ENCODE measurements at places on chromosomes 6 and 20.

DNA sequence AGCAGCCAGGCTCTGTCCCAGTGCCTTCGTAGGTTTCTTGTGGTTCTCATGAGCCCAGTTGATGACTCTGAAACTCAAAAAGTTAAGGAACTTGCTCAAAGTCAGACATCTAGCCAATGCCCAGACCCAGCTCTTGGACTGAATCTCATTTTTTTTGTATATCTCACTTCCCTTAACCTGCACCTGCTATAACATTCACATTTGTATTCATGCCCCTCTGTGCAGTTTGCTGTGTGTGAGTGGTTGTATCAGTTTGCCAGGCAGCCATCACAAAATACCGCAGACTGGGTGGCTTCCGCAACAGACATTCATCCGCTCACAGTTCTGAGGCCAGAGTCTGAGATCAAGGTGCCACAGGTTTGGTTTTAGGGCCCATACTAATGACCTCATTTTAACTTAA, 49.9 kb downstream of the IPCEF1 start:
- DNase-seq, result no peak

- no peak for DNase-seq
Measured at GRCh38 chr6:47162231-47162630, 120.1 kb upstream of the ADGRF1 start.

DNA sequence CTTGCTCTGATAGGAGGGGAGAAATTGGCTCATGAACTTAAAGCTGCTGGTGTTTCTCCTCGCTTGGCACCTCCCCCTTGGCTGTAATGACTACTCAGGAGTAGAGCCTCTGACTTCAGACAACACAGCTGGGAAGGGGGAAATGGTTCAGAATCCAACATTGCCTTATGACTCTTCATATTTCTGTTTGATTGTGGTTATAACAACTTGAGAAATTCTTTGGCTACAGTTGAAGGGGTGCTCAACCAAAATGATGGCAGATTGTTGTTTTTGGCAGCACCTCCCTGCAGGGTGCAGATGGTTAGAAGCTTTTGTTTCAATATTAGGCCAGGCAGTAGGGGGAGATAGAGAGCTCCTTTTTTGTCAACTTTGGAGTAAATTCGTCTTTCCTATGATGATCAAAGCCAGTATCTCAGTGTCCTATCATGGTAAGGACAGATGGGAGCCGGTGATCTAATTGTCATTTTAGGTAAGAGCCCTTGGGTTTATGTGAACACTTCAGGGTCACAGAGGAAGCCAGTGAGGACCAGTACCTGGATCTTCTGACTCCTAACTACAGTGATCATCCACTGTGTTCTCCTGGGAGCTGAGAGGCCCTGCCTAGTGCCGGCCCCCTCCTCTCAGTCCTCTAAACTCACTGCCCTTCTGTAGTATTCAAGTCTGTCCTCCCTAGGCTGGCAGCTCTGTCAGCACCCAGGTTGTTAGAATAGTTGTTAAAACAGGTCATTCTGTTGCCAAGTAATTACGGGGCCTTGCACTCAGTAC, 39.9 kb downstream of the RPRD1B start:
- peak; percentile 57 for DNase-seq

DNA sequence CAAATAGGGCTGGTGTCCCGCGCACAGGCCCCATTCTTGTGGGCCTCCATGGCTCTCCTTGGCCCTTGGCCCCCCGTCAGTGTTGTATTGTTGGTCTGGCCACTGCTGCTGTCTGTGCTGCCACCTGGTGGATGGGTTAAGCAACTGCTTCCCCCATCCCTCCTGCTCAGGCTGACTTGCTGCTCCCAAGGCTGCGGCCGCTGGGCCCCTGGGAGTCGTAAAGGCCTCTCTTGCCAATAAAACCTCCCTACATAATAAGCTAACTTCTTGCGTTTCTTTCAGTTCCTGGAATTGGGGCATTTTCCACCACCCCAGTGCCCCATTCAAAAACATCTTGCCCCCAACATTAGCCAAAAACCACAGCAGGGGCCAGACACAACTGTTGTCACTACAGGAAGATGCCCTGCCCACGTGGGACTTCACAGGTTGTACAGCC, 27.1 kb downstream of the CD83 start:
- DNase-seq, result peak; percentile 76

GRCh38 chr6:64553249-64553786, 917.7 kb downstream of the PHF3 start:
- DNase-seq, result no peak

GRCh38 chr6:112343390-112343789, 3.7 kb upstream of the RFPL4B start:
- no peak for DNase-seq

- DNase-seq, result no peak
Measured at GRCh38 chr6:20274137-20274536, 61.9 kb upstream of the MBOAT1 start.

GRCh38 chr20:44736170-44737021, 9.3 kb upstream of the KCNK15 start:
- peak; percentile 74 for DNase-seq

DNA sequence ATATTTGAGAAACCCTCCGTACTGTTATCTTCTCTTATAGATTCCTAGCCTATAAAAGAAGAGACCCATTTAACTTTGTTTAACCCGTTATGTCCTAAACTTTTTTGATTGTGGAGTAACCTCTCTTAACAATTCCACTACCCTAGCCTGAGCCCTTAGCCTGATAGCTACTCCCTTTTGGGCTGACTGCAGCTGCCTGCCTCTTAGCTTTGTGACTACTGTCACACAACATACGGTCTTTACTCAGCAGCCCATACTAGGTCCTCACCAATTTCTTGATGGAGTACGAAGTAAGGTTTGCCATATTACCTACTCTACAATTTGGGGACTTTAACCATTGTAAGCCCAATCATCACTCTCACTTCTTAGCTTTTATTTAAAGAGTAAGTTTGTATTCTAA, 72.7 kb downstream of the QRSL1 start:
- no peak for DNase-seq

DNA sequence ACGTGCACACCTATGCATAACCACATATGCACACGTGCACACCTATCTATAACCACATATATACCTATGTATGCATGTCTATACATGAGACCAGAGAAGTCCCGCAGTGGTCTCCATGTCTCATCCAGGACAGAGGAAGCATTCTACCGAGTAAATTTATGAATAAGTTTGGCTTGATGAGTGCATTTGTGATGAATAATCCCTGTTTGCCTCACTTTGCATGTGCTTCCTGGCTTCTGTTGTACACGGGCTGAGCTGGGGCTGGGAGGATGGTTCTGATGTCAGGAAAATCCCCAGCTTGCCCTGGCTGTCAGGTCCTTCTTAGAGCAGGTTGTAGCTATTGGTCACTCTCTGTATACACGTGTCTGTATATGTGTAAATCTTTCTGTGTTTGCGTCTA, 157.6 kb upstream of the RPS6KA2 start:
- DNase-seq, result no peak

DNA sequence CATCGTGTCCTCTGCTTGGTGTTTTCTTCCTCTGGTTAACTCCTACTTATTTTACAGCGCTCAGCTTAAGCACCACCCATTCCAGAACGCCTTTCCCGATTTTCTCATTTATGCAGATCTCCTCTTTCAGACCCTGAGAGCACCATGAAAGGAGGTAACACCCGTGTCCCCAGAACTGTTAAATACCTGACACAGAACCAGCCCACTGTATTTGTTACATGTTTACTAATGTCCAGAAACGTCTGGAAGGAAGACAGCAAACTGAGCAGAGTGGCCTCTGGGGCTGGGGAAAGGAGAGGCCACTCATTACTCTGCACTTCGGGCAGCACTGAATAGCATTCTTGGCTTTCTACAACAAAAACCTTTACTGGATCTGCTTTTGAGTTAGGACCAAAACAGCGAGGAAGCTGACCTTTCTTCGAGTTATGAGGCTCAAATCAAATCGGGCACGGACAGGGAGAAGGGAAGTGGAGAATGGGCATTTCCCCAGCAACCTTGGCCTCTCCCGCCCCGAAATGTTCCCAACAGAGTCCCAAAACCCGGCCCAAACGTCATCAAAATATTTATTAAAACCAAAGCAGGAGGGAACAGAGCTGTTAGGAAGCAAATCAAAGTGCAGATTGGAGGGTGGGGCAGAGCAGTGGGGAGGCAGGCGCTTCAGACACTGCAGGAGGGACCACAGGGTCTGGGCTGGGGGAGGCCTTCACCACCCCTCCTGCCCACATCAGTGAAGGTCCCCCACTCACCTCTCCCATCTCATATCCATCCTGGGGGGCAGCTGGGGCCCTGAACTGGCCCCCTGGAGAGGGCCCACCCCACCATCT, 1.1 kb upstream of the NECAB3 start:
- no peak for DNase-seq

GRCh38 chr20:5880326-5880725, 70.0 kb downstream of the TRMT6 start:
- no peak for DNase-seq

GRCh38 chr6:169212436-169212835, 41.2 kb downstream of the THBS2 start:
- no peak for DNase-seq

DNA sequence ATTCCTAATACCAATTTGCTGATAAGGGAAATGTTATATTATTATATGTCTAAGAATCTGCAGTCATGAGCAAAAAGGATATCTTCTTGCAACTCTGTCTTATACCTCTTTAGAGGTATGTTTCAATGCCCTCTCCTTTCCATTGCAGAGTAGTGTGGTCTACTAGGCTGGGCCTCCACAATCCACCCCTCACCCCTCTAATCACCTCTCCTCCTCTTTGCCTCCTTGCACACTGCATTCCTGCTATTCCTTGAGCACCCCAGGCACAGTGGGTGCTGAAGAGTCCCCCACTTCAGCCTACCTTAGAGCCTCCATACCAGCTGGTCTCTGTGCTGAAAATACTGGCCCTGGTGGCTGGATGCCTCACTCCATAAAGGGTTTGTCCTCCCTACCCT, 26.9 kb downstream of the ARMC2 start:
- DNase-seq, result no peak

- no peak for DNase-seq
Measured at GRCh38 chr20:57195469-57196100, 70.9 kb downstream of the BMP7 start.

- peak; percentile 33 for DNase-seq
Measured at GRCh38 chr6:150691463-150691862, 91.8 kb downstream of the PLEKHG1 start.

- DNase-seq, result peak; percentile 87
Measured at GRCh38 chr6:30678964-30679726, 6.3 kb upstream of the DHX16 start.

DNA sequence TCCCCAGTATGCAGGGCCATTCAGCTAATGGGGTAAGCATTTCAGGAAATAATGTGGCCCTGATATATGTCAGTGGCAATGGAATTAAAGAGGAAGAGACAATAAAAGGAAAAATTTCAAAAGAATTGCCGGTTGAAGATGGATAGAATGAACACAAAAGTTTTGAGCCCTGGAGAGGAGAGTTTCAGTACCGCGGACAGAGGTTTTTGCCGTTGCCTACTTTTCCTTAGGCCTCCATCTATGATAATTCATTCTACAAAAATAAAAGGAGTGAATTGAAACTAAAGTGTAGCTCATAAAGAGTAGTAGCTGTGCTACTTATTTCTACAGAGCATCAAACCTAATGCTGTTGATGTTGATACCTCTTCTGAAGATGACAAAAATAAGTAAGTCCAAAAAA, 140.7 kb downstream of the RNASET2 start:
- peak; percentile 7 for DNase-seq

DNA sequence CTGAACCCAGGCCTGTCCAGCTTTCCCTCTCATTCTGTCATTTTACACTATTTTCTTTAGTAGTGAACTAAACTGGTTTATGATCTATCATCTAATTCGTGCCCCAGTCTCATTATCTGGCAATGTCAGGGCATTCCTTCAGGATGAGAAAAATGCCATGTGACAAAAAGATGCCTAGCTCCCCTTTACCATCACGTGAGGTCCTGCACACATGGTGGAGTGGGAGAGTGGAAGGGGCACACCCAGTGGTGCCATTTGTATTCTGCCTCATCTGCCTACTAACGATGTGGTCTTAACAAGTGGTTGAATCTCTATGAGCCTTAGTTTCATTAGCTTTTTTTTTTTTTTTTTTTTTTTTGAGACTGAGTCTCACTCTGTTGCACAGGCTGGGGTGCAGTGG, 41.2 kb downstream of the CDC5L start:
- no peak for DNase-seq

- no peak for DNase-seq
Measured at GRCh38 chr6:98797217-98797994, 37.0 kb upstream of the POU3F2 start.

GRCh38 chr6:108777536-108777935, 70.7 kb upstream of the ARMC2 start:
- no peak for DNase-seq

- DNase-seq, result peak; percentile 88
Measured at GRCh38 chr6:111487661-111488060, 4.6 kb upstream of the REV3L start.

- peak; percentile 94 for DNase-seq
Measured at GRCh38 chr6:33018904-33019303, 9.5 kb upstream of the HLA-DOA start.

DNA sequence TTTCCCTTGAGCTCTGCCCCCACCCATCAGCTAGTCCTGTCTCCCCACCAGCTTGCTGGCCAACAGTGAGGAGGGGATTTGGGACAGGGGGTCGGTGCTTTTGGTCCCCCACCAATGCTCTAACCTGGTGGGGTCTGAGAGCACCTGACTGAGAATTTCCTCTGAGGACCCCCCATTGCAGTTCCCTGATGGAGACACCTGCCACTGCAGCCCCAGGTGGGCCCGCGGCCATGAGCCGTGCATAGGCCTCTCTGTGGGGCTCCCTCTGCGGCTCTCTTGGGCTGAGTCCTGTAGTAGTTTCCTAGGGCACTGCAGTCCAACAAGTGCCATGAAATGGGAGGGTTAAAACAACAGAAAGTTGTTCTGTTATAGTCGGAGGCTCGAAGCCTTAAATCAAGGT, 172.2 kb upstream of the SNX9 start:
- DNase-seq, result no peak

- DNase-seq, result no peak
Measured at GRCh38 chr20:5715071-5715841, 34.9 kb upstream of the SHLD1 start.

DNA sequence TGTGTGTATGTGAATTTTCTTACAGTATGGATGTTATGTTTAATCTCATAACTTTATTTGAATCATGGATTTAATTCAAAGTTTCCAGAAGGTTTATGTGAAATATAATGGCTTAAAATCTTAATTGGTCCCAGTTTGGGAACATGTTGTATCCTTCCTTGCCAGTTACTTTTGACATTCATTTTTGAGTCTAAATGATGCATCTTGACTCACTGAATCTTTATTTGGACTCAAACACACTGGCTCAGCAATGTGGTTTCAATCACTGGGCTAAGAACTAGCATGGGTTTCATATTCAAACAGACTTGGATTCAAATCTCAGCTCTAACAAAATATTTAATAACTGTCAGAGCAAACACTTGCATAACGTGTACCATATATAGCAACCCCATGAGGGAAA, 25.9 kb upstream of the TFAP2B start:
- DNase-seq, result no peak

DNA sequence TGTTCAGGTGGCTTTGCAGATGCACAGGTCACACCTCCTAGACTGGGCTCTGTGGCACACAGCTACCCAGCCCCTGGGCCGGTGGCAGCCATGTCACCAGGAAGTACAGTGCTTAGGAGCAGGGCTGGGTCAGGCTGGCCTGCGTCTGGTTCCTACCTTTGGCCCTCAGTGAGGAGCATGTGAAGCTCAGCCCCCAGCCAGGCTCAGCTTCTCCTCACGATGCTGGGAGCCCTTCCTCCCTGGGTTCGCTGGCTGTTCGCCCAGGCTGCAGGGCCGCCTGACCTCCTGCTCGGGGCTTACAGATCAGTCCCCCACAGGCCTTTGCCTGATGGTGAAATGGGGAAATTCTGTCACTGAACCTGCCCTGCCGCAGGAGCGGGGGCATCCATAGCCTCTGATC, 23.1 kb downstream of the SPATA2 start:
- no peak for DNase-seq

Measured in AML-193 (cell line).